ENCODE measurements at places on chromosomes 2 and 18.

GRCh38 chr2:240411261-240412160 is 24.0 kb upstream of the GPC1 start:
- DNase-seq = no peak

GRCh38 chr2:176830362-176830761 is 382.2 kb upstream of the HNRNPA3 start:
- no peak for DNase-seq

GRCh38 chr2:45981384-45981930 is 315.8 kb upstream of the EPAS1 start:
- DNase-seq = no peak

DNA sequence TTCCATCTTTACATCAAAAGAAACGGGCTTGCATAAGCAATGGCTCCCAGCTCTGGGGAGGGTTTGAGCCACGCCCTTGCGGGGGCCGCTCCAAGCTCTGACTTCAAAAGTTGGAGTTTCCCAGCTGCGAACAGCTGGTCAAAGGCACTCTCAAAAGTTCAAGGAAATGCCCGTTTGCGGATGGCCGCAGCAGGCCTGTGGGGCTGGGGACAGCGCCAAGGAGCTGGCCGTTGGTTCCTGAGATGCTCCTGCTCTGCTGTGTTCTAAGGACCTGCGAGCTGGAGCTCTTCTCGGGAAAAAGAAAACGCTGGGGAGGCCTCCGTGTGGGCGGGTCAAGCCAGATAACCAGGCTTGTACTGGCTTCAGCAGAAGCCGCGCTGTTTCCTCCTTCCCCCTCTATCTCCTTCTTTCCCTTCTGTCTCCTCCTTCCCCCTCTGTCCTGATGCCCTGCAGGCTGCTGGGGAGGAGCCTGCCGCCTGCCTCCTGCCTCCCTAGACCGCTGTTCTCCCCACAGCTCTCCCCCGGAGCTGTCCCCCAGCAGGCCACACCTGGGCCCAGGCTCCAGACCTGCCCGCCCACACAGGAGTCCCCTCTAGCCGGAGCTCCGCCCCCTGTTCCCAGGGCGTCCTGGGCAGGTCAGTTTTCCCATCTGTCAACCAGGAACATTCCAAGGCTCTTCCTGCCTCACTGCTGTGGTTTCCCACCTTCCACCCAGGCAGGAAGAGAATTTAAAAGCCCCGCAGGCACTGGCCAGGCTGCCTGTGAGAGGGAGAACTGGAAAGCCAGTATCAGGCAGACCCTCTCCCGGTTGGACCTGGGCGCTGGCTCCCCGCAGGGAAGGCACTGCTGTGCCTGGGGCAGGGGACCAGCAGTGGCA is 14.1 kb downstream of the KLF11 start:
- peak; percentile 91 for DNase-seq

DNA sequence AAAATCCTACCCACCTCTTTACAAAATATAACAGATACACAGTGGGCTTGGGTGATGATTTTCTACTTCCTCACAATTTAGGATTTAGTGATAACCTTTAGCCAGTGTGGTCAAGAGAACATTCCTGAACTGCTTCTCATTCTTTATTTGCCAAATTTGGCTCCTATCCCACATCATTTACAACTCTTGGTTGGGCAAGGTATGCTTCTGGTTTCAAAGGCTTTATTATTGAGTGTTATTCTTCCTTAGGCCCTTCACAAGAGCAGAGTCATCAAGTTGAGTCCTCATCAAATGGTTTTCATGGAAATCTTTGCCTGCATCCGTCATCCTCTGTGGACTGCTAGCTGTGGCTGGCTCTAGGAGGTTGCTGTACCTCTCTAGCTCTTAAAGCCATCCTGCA is 472.0 kb upstream of the ETAA1 start:
- DNase-seq = no peak

DNA sequence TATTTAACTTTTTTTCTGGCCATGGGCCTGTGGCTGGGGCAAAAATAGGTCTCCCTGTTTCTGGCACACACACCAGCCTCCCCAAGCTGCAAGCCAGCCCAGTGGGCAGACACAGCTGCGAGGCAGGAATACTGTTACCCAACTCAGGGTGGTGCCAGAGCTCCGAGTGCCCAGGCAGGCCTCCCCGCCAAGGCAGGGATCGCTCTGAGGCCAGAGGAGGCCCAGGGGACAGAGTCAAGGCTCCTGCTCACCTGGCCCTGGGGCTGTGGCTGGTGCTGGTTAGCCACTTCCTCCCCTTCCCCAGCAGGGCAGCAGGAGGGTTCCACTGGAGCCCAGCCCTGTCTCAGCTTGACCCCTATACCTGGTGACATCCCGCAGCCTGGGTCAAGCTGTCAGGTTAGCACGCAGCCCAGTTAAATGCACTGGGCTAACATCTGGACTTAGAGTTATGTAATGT is 67.1 kb upstream of the EPAS1 start:
- peak; percentile 28 for DNase-seq

DNA sequence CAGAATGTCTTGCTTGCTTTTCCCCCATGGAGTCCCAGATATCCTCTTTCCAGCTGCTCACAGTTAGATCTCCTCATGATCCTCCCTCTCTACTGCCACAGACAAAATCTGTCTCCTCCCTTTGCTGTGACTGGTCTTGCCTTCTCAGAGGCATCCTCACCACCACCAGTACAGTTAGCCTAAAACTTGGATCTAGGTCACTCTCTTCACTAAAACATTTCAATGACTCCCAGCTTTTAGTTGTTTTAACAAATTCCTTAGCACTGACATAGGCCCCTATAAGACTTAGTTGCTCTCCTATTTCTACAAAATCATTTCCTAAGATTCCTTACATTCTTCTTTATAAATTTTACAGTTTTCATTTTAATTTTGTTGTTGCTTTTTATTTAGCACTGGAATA is 734.2 kb upstream of the CHAC2 start:
- no peak for DNase-seq

DNA sequence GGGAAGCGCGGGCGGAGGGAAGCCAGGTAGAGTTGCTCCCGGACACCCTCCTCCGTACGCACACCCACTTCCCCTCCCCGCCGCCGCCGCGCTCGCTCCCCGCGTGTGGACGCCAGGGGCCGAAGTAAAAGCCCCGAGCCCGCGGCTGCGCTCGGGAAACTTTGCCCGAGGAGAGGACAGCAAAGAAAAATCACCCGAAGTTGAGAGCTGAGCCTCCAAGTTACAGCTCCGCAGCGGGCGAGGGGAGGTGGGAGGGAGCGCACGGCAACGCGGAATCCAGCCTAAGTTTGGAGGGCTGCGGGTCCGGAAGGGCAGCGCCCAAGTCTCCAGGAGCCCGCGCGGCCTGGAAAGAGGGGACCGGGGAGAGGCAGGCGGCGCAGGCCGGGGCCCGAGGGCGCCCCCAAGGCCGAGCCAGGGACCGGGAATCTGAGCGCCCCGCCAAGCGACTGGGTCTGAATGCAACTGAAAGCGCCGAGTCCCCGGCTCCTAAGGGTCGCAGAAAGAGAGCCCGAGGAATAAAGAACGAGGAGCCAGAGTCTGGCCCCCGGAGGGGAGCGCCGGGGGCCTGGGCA is 706 bp upstream of the BCL11A start:
- DNase-seq = no peak

GRCh38 chr2:99670768-99671734 is 181.2 kb upstream of the REV1 start:
- no peak for DNase-seq

- no peak for DNase-seq
These were observed 241.6 kb upstream of the RAB6C start for GRCh38 chr2:129737660-129738527.

DNA sequence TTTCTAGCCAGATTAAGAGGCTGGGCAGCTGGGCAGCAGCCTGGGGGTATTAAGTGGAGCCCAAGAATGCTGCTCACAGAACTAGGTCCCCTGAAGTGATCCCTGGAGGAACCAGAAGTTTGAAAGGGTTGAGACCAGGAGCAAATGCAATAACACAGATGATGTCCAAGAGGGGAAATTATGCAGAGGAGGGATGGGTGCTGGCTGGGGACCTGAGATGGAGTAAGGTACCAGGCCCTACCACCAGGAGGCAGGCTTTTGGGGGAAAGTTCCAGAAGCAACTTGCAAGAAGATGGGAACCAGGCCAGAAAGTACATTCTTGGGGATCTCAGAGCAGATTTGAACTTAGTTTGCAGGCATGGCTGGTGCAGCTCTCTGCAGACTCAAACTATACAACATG is 175.1 kb downstream of the NCK2 start:
- peak; percentile 11 for DNase-seq

GRCh38 chr2:195162194-195162593 is 494.8 kb upstream of the SLC39A10 start:
- no peak for DNase-seq

GRCh38 chr2:26897807-26898479 is 50.0 kb downstream of the DPYSL5 start:
- no peak for DNase-seq

DNA sequence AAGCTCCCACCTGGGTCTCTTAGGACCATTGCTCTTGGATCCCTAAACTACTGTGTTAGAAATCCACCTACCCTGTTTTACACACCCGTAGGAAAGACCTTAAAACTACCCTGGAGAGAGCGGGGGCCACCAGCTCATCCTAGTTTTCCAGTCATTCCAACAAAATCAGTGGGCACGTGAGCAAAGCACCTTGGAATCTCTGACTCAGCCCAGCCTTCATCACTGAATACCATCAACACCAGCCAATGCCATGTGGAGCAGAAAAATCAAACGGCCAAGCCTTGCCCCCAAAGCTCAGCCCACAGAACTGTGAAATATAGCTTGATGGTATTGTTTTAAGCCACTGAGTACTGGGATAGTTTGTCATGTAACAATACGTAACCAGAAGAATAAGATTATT is 449.7 kb upstream of the CHAC2 start:
- no peak for DNase-seq

DNA sequence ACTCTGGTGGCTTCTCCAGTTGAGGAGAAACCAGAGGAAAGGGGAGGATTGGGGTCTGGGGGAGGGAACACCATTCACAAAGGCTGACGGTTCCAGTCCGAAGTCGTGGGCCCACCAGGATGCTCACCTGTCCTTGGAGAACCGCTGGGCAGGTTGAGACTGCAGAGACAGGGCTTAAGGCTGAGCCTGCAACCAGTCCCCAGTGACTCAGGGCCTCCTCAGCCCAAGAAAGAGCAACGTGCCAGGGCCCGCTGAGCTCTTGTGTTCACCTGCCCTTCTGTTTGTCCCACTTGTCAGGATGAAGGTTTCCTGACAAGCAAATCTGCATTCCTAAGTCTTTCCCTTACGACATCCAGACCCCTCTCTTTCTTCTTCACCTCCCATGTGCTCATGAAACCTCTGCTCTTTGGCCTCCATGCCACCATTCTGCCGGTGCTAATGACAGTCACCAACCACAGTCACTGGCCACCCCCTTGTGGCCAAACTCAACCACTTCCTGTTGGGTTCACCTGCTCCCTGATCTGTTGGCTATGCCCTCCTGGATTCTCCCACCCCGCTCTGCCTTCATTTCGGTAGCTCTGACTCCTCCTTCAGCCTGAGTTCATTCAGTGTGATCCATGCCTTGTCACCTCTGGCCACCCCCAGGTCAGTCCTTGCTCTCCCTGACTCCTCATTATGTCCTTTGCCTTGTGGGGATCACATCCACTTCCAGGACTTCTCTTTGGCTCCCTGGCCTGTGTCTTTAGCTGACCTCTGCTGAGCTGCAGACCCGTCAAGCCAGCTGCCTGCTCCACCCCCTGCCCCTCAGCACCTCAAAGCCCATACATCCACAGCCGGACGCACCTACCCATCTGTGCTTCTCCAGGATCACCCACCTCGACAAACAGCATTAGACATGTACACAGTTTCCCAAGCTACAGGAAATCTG is 17.6 kb downstream of the EMX1 start:
- peak; percentile 18 for DNase-seq

GRCh38 chr18:40877096-40877495 is 1077.9 kb upstream of the PIK3C3 start:
- no peak for DNase-seq

DNA sequence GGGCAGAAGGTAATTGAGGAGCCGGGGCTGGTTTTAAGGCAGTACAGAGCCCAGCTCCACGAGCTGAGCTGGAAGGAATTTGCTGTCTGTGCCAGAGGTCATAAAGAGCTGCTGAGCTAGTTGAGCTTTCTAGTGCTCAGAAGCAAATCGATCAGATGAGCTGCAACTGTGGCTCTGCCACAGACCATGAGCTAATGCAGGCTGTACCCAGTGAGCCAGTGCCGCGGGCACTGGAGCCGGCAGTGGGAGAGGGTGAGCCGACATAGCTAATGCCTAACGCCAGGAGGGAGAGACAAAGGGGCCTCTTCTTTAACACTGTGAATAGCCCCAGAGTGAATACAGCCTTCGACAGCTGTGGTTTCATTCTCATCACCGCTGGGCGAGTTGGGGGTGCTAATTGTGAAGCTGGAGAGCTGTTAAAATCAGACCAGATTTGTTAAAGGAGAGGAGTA is 410.1 kb upstream of the TCF4 start:
- no peak for DNase-seq

- DNase-seq = peak; percentile 73
These were observed 1.6 kb upstream of the PSTPIP2 start for GRCh38 chr18:46073474-46074331.

GRCh38 chr2:31349160-31349559 is 65.4 kb downstream of the XDH start:
- no peak for DNase-seq

DNA sequence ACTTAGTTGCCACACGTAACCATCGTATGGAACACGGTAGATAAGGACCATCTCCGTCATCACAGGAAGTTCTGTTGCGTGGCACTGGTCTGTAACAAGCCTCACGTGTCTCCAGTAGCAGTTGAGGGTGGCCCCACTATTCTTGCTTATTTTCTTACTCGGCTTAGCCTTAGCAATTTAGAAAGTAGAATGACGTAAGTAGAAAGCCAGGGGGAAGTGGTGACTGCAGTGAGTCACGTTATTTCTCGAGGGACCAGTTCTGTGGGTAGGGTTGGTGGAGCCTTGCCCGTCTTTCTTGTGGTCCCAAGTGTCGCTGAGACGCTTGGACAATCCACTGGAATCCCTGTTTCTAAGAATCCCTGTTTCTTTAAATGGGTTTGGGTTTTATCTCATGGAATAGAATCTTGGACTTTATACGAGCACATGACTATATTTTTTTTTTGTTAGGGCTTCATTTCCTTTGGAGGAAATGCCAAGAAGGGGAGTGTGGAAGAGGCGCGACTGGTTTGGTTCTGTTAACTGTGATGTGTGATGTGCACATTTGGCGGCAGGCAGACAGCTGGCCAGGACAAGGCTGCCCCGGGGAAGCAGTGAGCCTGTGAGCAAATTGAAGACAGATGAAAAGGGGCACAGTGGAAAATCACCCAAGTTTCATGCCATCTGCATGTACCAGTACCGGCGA is 96.2 kb downstream of the CABLES1 start:
- peak; percentile 99 for DNase-seq

DNA sequence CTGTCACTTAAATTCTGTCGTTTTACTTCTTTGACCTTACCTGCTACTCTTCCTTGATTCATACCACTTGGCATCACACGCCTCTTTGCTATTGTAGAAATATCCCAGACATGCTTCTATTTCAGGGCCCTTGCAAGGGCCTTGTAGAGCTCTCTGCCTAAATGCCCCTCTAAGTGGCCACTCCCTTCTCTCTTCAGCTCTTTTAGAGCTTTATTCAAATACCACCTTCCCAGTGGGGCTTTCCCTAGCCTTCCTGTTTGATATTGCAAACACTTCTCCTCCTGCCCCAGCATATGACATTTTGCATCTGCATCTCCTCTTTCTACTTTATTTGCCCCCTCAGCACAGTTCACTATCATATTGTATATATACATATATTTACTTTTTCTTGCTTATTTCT is 54.0 kb downstream of the PELI1 start:
- DNase-seq = no peak
